ENCODE measurements at places on chromosomes 12 and 14. TPM values are rescaled to one million over a fixed set of nuclear protein-coding genes. Genes with fewer than 3 reads are reported as not detected.
A peak's percentile ranks its signal among the peaks of the same experiment; 100 is the strongest.

- ATAC-seq = no peak
Measured at GRCh38 chr12:21631367-21631766, 26.3 kb downstream of the LDHB start.

- peak; percentile 5 for ATAC-seq
Measured at GRCh38 chr14:102591372-102591943, 991 bp upstream of the RCOR1 start.

DNA sequence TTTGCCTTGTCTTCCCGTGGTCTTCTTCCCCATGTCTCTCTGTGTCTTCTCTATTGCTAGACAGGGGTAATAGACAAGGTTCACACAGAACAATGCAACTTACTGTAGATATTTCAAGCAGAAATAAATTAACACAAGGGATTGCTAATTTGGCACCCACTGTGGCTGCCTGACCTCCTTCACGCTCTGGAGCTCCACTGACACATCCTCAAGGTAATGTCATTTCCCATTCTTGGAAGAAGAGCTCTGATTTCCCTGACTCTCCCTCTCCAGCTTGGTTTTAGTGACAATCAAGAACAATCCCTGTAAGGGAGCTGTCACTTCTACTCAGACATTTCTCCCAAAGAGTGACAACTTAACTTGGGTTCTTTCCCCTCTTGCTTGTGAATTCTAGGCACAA is 105.4 kb upstream of the NAP1L1 start:
- no peak for ATAC-seq

DNA sequence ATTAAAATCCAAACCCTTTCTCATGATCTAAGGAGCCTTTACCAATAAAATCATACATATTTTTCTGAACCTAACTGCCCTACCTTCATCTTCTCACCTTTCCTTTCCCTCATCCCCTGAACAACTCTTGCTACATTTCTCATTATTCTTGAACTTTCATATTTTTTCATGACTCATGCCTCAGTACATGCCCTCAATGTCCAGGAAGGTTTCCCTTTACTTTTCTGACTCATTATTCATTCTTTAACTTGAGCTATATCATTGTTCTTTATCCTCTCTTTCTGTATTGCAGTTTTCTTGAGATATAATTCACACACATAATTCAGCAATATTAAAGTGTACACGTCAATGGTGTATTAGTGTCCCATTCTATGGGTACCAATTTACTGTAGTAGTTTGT is 231.0 kb downstream of the ALG10B start:
- ATAC-seq = no peak

DNA sequence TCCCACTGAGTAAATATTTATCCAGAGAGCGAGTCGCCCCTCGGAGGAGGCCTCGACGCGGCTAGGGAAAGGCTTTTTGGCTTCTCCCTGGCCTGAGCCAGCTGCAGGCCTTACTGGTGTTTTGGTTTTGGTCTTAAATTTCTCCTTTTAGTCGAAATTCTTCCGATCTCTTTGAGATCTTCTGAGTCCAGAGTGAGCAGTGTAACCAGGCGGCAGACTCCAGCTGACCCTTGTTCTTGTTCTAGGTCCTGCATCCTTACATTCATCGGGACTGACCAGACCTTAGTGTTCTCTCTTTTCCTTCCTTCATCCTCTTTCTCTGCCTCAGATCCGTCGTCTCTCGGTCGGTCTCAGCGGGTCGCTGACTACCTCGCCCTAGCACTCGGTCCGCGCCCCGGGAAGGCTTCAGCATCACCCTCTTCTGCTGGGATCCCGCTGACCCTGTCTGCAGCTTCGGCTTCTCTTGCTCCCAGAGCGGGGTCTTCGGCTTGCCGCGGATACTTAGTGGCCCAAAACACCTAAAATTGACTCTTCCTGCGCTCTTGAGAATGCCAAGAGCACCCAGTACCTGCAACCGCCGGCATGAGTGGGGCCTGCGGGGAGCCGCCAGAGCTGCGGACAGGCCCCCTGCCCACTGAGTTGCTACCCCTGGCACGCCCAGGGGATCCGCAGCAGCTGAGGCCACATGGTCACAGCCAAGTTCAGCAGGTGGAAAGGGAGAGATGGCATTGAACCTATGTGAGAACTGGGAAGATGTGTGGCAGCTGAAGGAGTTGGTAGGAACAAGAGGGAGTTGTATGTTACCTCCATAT is 2.4 kb upstream of the PAX9 start:
- ATAC-seq = no peak

GRCh38 chr12:63843254-63843720 is 1.2 kb upstream of the SRGAP1 start:
- ATAC-seq = no peak

- no peak for ATAC-seq
Measured at GRCh38 chr12:45582536-45582935, 147.0 kb upstream of the ARID2 start.

DNA sequence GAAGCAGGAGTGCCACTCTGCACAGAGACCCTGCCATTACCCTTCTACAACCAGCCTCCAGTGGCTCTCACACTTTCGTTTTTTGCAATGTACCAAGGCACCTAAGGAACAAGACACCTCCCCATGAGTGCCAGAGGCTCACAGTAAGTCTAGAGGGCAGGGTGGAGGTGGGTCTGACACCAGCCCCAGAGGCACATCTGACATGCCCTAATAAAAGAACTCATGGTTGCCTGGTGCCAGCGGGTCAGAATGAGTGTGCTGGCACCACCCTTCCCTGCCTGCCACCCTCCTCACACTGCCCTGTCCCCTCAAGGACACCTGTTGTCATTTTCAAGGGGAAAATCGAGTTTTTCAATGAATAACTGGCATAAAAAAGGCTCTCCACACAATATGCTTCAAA is 161.2 kb downstream of the FOXN3 start:
- ATAC-seq = no peak

GRCh38 chr12:52279422-52280318 is 5.2 kb downstream of the KRT86 start:
- ATAC-seq = no peak

- ATAC-seq = no peak
Measured at GRCh38 chr14:84127495-84127894, 1402.4 kb upstream of the FLRT2 start.

The IFNG gene
- total RNA-seq = not detected

The MYO1H gene
- 0.25 TPM for total RNA-seq

The FZD10 gene
- total RNA-seq = 0.08 TPM

The KRT75 gene
- total RNA-seq = not detected

The ZDHHC22 gene
- 0.25 TPM for total RNA-seq

The ABCC9 gene
- total RNA-seq = 0.44 TPM

The CCDC60 gene
- total RNA-seq = 31.8 TPM

The KRT7 gene
- total RNA-seq = 4.3 TPM

The DDX55 gene
- 26.0 TPM for total RNA-seq
